ENCODE measurements at places on chromosomes 3 and 15.

- no peak for DNase-seq
These were observed 10.1 kb downstream of the TMC3 start for GRCh38 chr15:81363718-81364500.

DNA sequence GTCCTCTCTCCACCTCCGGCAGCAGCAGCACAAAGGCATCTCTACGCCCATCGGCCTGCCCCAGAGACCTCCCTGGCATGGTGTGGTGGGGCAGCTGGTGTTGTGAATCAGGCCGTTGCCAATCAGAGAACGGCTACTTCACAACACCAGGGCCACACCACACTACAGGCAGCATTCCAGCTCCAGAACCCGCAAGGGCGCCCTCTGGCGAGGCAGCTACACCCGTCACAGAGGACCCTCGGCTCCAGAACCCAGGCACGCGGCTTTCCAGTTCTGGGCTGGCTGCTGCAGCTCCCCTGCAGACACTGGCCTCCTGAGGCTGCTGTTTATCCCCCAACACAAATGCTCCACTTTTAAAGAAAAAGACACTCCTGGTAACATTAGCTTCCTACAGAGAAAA is 127.5 kb upstream of the TOPAZ1 start:
- DNase-seq: no peak

GRCh38 chr15:99706557-99707303 is 26.5 kb downstream of the LYSMD4 start:
- DNase-seq: no peak

GRCh38 chr3:171777596-171777995 is 32.7 kb downstream of the PLD1 start:
- no peak for DNase-seq

GRCh38 chr15:84949043-84949442 is 32.6 kb upstream of the PDE8A start:
- DNase-seq: no peak

- peak; percentile 37 for DNase-seq
These were observed 522 bp downstream of the MED12L start for GRCh38 chr3:151085889-151086483.

DNA sequence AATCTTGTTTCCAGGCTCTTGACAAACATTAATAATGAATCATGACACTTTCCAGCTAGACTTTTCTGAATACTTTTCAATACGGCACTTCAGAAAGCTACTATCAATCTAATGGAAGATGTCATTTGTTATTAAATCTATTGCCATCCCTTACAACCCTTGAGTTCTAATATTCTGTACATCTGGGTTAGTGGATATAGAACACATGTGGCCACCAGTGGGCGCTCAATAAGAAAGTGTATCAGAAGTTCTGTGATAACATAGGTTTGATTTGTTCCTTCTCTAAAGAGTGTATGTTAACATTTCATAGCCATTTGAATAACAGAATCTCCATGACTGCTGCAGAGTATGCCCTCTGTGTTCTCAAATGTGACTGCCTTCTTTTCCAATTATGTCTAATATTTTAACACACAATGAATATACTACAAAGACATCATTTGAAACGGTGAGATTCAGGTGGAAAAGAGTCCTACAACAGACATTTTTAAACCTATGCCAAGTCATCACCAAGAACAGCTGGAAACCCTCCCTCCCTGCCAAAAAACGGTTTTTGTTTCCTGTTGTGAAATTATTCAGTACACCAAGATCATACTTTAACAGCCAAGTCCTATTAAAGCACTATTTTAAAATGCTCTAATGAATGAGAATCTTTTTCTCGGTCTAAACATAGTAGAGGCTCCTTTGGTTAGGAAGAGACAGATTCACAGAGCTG is 22.2 kb downstream of the ALDH1A2 start:
- DNase-seq: peak; percentile 36

DNA sequence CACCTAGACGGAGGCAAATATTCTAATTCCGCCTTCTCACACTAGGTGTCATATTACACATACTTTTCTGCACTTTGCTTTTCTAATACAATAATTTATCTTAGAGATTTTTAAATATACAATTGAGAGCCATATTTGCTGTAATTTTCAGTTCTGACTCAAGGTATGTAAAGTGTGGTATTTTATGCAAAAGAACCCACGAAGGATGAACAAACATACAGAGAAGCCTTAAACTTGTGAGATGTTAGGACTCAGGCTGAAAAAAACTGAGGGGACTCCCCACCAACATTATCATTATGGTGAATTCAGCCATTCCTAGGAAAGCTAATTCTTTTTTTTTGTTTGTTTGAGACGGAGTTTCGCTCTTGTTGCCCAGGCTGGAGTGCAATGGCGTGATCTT is 9.6 kb downstream of the ZBTB11 start:
- DNase-seq: no peak

DNA sequence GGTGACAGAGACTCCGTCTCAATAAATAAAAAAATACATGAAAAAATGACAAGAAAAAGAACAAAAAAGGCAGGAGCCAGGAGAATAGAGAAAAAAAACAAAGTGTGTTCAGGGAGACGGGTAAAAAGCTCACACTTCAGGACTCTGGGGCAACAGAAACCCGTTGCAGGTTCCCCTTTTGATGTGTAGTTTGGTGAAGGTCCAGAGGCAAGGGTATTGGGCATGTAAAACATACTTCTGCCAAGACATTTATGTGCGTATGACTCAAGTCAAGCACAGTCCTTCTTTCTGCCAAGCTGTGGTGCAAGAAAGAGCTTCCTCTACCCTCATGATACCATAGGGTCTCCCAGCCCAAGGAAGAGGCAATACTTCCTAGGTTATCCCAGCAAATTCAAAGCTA is 33.4 kb upstream of the STRIT1 start:
- DNase-seq: peak; percentile 76

DNA sequence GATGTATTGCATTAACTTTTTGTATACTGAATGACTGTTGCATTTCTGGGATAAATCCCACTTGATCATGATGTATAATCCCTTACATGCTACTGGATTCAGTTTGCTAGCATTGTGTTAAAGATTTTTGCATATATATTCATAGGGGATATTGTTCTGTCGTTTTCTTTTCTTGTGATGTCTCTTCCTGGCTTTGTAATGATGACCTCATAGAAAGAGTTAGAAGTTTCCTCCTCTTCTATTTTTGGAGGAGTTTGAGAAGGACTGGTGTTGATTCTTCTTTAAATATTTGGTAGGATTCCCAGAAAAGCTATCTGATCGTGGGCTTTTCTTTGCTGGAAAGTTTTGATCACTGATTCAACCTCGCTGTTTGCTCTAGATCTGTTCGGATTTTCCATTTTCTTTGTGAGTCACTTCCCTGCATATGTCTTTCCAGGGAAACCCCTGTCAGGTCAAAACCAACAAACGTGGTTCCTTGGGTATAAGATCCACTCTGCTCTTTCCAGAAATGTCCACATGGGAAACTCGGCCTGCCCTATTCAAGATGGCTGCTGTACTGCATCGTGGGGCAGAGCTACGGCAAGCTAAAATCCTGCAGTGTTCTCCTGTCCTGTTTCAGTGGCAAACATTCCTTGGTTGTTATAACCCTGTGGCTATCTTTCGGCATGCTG is 120.4 kb downstream of the GABRG3 start:
- DNase-seq: no peak

DNA sequence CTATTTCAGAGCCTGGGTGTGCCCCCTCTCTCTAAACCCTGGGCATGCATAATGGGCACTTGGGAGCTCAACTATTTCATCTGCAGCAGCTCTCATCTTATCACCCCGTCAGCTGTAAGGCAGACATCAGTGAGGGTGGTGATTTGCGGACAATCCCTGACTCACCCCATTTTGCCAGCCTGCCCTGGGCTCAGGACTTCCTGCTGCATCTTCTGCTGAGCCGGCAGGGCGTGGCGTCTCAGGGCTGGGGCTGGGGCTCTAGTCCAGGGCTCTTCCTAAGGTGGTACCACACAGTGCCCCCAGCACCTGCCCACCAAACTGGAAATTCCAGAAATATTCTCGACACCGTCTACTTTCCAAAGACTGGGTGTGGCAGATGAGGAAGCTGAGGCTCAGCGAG is 925 bp upstream of the PSTPIP1 start:
- DNase-seq: no peak

- DNase-seq: peak; percentile 17
These were observed 15.3 kb upstream of the STRIT1 start for GRCh38 chr3:155308831-155309230.

DNA sequence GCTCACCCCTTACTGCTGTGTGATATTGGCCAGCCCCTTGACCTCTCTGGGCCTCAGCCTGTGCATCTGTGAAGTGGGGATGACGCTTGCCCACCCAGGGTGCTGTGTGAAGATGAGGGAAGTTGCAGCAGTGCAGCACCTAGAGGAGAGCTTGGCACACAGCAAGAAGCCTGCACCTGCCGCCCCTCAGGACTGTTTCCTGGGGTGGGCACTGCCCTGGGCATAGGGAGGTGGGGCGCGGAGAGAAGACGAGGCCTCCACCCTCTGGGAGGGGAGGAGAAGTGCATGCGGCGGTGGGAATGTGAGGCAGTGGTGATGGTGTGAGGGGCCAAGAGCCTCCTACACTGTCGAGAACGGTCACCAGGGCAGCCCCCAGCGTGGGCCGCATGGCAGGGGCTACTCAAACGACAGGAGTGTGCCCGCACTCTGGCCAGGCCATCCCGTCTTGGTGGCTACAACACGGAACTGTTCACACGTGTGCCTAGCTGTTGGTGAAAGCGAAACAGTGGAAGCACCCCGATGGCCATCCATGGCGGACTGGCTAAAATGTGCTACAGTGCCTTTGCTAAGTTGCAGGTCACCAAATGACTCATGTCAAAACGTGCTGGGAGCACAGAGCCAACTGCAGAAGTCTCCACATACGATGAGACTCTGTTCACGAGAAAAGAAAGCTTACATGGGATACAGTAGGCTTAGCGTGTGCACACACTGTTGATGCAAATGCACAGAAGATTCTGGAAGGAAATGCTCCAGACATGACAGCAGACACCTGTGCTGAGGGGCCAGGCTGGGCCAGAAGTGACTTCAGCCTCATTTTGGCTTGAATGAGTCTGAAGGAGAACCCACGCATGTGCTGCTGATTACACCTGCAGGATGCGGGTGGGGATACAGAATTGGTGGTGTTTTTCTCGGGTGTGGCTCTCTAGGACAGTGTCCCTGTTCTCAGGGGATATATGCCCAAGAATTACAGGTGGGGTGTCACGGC is 40.4 kb upstream of the IQSEC1 start:
- DNase-seq: no peak

- DNase-seq: no peak
These were observed 654.2 kb downstream of the NTRK3 start for GRCh38 chr15:87602371-87602770.

- DNase-seq: no peak
These were observed 27.1 kb upstream of the SKIL start for GRCh38 chr3:170330366-170330765.

DNA sequence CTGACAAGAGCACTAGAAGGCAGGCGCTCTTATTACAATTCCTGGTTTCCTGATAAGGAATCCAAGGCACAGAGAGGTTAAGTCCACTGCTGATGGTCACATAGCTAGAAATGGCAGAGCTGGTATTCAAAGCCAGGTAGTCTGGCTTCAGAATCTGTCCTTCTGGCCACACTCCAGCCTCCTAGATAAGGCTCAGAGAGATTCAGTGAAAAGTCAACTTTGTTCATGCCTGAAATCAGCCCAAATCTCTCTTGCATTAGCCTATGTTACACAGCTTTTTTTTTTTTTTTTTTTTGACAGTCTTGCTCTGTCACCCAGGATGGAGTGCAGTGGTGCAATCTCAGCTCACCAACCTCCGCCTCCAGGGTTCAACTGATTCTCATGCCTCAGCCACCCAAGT is 21.1 kb upstream of the CMTM8 start:
- DNase-seq: no peak

DNA sequence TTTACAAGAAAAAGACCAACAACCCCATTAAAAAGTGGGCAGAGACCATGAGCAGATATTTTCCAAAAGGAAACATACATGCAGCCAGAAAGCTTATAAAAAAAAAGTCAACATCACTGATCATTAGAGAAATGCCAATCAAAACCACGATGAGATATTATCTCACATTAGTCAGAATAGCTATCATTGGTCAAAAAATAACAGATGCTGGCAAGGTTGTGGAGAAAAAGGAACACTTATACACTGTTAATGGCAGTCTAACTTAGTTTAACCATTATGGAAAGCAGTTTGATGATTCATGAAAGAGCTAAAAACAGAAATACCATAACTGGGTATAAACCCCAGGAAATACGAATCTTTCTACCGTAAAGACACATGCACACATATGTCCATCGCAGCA is 76.3 kb downstream of the SUCNR1 start:
- no peak for DNase-seq

GRCh38 chr3:69433969-69434325 is 48.1 kb upstream of the FRMD4B start:
- DNase-seq: no peak

GRCh38 chr3:24886501-24886900 is 391.9 kb upstream of the THRB start:
- DNase-seq: no peak

Measured in KBM-7 (cell line).